ENCODE measurements at places on chromosomes 4 and X.

DNA sequence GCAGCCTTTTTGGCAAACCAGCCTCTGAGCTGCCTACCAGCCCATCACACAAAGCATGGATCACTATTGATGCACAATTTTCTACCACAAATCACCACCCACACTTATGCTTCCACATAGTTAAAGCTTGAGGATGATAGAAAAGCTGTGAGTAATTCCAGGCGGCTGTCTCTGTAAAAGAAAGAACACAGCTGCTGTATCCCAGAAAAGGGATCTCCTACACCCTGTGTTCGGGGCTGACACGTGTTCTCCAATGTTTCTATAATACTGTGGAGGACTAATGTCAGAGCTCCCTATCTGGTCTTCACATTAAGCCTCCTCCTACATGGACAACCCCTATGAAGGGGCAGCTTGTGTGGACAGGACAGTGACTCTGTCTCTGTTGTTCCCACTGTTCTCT lies 12.5 kb upstream of the BRS3 start:
- DNase-seq: no peak

DNA sequence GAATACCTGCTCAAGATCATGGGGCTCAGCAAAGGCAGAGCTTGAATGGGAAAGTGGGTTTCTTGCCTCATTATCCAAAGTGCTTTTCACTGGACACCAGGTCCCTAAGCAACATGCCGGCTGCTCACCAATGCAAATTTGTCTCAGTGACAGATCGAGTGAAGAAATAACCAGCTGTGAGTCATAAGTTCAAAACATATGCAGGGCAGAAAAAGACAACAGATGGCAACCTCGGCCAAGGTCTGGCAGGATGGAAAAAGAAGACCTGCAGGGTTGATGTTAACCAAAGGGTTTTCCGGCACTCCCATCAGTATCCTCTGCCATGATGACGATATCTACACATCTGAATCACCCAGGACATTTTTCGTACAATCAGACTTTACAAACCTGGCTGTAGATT lies 124.1 kb downstream of the AFAP1 start:
- no peak for DNase-seq

GRCh38 chrX:6708676-6709380 lies 173.9 kb upstream of the VCX3A start:
- DNase-seq: no peak

- no peak for DNase-seq
Observed at GRCh38 chrX:154142950-154143745, 895 bp upstream of the OPN1LW start.

GRCh38 chr4:93732509-93732908 lies 96.0 kb upstream of the ATOH1 start:
- no peak for DNase-seq

GRCh38 chrX:155218777-155219176 lies 2.5 kb downstream of the VBP1 start:
- no peak for DNase-seq

GRCh38 chrX:2492531-2493218 lies 8.1 kb downstream of the DHRSX start:
- no peak for DNase-seq

DNA sequence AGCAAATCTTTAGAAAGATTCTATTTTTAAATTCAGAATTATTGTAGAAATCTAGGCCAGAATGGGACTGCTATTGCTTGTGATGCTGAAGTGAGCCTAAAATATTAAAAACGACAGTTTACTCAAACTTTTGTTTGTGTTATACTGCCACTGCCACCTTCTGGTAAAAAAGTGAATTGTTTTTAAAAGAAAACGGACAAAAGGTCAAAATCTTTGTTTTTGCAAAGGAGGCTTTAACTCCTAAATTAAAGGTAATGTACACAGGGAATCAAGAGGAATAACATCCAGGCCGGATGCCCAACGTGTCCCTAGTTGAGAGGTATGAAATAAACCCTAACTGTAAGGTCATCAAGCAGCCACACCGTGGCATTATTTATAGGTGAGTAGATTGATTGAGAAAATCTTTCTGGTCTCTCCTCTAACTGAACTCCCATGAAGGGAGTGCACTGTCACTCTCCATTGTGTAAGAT lies 338.3 kb upstream of the GALNT7 start:
- DNase-seq: no peak

DNA sequence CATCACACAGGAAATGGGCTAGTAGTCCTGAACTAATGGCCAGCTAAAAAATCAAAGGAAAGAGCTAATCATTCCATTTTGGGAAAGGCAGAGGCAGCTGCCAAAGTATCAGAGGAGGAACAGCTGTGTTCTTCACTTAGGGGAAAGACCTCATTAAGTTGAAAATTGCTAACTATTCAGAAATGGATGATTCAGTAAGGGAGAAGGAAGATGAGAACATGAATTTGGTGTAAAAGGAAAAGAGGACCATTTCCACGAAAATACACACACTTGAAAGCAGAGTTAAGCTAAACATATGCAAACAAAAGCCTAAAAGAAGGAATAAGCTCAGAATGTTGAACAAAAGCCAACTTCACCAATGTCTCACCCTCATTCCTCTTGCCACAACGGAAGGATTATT lies 90.4 kb downstream of the PCDH19 start:
- no peak for DNase-seq

GRCh38 chr4:152780267-152780778 lies 569 bp downstream of the ARFIP1 start:
- DNase-seq: no peak

DNA sequence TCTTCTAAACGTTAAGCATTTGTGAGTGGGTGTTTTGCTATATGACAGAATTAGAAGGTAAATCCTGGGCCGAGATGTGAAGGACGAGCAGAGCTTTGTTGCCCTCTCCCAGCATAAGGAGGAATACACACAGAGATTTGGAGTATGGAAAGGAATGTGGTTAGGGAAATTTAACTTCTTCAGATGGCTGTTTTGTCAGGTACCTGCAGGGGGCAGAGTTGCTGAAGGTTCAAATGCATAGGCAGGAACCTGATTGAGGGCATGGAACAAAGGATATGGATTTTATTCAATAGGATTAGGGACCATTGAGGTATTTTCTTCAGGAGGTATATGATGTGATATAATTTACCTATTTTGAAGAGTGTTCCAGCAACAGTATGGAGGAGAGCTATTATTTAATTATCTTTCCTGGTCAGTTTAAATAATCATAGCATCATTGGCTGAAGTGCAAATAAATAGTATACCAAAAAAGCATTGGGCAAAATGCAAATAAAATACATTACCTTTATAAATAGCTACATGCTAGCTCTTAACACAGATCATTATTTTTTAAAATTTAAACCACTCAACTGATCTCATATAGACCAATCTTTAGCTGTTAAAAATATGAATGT lies 143.6 kb downstream of the SLIT2 start:
- no peak for DNase-seq

DNA sequence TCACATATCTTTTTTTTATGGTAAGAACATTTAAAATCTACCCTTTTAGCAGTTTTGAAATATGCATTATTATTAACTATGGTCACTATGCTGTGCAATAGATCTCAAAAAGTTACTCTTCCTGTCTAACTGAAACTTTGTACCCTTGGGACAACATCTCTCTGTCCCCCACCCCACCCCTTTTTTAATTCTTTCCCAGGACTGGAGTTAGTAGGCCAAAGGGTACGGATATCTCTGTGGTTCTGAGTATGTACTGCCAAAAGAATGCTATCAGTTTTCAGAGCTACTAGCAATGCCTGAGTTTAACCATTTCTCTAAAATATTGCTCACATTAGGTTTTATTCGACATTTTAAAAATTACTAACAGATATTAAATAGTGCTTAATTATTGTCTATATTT lies 4.7 kb upstream of the FAM241A start:
- DNase-seq: no peak

DNA sequence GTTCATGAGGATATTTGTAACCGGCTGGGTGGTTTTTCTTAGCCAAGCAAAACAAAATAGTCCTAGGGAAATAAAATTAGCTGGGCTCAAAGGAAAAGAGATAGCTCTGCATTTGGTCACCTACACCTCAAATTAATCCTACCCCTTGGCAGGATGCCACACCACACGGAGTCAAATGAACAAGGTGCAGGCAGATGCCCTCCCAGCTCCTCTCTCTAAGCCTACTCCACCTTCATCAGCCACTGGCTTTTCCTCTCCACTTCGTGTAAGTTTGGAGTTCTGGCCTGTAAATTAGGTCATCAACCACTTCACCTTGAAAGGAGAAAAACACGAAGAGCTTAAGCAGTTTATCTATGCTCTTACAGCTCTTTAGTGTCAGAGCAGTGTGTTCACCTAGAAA lies 1.4 kb downstream of the DDIT4L start:
- no peak for DNase-seq

GRCh38 chr4:102624505-102624904 lies 123.3 kb downstream of the NFKB1 start:
- DNase-seq: no peak

GRCh38 chr4:91961504-91961903 lies 342.3 kb upstream of the GRID2 start:
- no peak for DNase-seq

Data from stimulated activated CD4-positive, alpha-beta T cell treated with anti-CD3 and anti-CD28 coated beads, Interleukin-12 subunit alpha, Interleukin-12 subunit beta, amount 100 ng/mL, for 24 hours (primary cell).